Pulmonary artery endothelial cell (primary cell): ENCODE measurements at places on chromosomes 2 and 18.

DNA sequence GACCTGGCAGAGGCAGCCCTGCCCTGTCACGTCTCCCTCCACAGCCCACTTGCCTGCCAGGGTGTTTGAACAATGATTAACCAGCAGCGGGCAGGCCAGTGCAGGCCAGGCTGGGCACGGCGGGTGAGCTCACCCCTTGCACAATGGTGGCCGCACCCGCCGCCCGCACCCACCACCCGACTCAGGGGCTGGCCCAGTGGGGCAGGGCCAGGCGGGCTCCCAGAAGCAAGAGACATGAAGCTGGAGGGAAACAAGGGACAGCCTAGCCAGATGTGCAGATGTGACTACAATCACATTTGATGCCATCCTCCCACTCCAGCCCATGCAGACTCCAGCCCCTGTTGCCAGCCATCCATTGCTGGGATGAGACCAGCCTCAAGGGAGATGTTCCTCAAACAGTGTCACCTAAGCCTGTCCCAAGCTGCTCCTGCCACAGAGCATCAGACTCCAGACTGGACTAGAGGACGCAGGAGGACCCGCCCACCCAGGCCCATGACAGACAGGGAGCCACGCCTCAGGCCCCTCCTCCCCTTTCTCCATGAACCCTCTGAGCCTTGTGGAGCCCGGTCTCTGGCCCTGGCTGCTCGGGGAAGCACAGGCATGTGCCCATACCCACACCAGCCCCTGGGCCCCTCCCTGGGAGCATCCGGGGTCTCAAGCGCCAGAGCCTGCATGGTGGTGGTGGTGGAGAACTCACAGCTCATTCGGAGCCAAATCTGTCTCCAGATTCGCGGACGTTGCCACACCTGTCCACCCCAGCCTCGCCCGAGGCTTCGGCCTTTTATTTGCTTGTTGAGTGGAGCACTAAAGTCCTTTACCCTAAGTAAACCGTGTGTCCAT is 45.0 kb downstream of the SDC1 start:
- DNase-seq = no peak

DNA sequence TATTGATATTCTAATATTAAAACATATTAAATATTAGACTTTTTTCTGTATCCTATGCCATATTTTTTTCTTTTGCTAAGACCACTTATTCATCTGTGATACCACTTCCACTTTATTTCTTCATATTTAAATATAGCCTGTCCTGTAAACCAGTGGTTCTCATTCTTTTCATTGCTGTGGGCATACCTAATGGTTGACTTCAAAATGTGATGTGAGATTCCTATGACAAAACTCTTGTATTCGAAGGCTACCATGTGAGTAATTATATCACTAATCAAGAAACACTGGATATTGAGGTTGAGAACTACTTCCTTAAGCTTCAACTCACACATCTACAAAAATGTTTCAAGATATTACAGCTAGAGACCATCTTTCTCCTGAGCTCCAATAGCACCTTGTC is 3.6 kb downstream of the SCRN3 start:
- DNase-seq = no peak

GRCh38 chr18:72612894-72613533 is 68.9 kb upstream of the CBLN2 start:
- no peak for DNase-seq

- no peak for DNase-seq
Observed at GRCh38 chr18:52220062-52220591, 119.9 kb upstream of the DCC start.

DNA sequence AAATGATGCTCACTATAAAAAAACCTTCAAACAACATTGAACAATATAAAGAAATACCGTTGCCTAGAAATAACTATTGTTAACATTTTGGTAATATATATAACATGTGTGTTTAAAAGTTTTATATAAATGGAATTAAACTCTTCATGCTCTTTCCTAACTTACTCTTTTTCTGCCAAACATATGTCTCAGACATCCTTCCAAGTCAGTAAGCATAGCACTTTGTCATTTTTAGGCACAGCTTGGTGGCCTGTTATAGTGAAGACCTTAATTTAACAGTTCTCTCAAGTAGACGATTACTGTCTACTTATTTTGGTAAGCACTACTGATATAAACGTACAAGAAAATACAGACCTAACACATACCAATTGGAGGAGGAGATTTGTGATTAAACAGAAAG is 23.9 kb downstream of the ABCG5 start:
- no peak for DNase-seq

- no peak for DNase-seq
Observed at GRCh38 chr2:151071382-151071781, 190.3 kb downstream of the RBM43 start.

GRCh38 chr2:112048887-112049286 is 6.2 kb upstream of the TMEM87B start:
- DNase-seq = no peak

- DNase-seq = no peak
Observed at GRCh38 chr18:10379522-10379921, 74.9 kb upstream of the APCDD1 start.

DNA sequence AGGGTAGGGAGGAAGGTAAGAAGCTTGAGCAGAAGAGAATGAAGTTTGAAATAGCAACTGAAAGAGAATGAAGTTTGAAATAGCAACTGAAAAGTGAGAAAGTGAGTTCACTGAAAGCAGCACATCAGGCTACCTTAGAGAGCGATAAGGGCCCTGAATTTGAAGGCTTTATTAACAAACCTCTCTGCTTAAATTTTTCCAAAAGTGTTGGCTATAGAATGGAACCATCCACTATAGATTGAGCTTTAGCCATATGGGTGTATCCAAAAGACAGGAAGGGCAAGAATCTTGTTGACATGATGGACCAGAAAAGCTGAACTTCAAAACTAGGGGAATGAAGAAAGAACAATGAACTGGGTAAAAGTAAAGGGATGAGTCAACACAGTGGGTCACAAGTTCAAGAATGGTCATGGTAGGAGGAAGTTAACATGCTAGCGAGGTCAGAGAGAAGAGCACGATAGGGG is 122.5 kb downstream of the ASXL3 start:
- DNase-seq = no peak

- DNase-seq = no peak
Observed at GRCh38 chr2:151337643-151338042, 19.7 kb upstream of the TNFAIP6 start.

DNA sequence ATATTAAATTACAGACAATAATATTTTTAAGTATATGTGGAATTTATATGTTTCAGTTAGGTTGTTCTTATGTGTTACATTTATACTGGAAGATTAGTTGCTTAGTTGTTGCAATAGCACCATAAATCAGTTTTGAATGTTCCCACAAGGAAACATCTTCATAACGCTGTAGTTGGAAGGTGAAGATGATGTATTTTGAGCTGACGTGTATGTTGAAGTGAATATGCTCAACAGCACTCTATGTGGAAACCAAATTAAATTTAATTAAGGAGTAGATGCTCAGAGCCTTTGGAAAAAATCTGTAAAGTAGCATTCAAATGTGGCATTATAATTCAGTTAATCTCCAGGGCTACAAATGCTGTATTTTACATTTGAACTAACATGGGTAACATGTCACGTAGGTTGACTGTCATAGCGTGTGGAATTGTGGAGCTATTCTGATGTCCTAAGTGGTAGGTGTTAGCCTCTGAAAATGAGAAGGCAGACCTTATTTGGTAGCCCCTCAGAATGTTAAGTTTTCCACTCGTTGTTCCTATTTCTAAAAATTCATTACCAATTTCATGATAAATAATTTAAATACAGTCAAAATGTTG is 88.5 kb downstream of the MEIS1 start:
- DNase-seq = no peak

- no peak for DNase-seq
Observed at GRCh38 chr2:317501-318424, 29.9 kb upstream of the ALKAL2 start.

GRCh38 chr18:36901277-36901701 is 72.4 kb downstream of the KIAA1328 start:
- no peak for DNase-seq

- no peak for DNase-seq
Observed at GRCh38 chr2:65595630-65596029, 163.2 kb upstream of the SPRED2 start.

GRCh38 chr18:36623681-36624190 is 205.1 kb downstream of the TPGS2 start:
- DNase-seq = no peak

DNA sequence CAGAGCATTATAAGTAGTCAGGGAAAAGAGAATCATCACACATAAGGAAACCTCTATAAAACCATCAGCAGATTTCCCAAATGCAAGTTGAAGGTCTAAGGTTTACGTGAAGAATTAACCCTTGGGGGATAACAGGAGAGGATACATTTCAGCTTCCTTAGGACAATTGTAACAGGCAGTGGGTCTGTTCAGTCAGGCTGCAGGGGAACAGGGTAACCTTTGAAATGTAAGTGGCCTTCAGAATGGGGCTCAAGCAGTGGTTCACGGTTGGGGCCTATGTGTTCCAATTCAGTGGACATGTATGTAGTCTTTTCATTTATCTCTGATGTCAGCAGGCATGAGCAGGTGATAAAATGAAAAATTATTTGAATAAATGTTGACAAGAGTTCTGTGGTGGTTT is 139.3 kb downstream of the EML6 start:
- no peak for DNase-seq

DNA sequence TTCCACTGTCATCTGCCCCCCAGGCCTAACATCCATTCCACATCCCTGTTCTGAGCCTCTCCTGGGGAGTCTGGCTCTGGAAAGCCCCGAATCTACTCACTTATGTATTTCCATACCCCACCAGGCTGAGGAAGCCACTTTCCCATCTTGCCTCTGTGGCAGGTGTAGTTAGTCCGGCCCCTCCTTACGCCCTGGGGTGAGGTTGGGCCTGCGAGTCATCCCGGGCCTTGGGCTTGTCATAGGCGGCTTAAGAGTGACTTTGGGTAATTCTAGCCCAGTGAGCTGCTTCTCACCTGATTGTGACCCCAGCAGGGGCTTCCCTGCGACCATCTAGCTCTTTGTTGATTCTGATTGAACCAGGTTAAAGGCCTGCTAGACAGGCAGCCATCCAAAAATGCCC is 21.1 kb downstream of the PCARE start:
- no peak for DNase-seq

- no peak for DNase-seq
Observed at GRCh38 chr2:1746174-1747064, 2.1 kb upstream of the PXDN start.

GRCh38 chr2:172655091-172655837 is 80.4 kb upstream of the RAPGEF4 start:
- DNase-seq = no peak

- DNase-seq = no peak
Observed at GRCh38 chr2:9775351-9775750, 67.9 kb upstream of the TAF1B start.

- DNase-seq = no peak
Observed at GRCh38 chr2:222284466-222284865, 14.3 kb downstream of the PAX3 start.

DNA sequence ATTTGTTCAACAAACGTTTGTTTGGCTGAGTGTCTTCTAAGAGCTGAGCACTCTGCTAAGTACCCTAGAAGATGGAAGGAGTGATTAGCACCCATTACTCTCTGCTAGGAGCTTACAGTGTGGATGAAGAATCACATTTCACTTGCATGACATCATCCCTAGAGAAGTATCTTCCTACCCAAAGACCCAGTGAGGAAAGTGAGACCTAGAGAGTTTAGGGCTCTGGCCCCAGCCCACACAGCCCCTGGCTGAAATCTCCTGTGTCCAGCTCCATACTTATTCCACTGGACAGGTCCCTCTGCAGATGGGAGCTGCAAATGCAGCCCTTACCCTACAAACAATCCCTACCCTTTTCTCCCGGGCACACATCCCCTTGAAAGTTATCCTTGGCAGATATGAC is 26.8 kb upstream of the EPAS1 start:
- DNase-seq = no peak

DNA sequence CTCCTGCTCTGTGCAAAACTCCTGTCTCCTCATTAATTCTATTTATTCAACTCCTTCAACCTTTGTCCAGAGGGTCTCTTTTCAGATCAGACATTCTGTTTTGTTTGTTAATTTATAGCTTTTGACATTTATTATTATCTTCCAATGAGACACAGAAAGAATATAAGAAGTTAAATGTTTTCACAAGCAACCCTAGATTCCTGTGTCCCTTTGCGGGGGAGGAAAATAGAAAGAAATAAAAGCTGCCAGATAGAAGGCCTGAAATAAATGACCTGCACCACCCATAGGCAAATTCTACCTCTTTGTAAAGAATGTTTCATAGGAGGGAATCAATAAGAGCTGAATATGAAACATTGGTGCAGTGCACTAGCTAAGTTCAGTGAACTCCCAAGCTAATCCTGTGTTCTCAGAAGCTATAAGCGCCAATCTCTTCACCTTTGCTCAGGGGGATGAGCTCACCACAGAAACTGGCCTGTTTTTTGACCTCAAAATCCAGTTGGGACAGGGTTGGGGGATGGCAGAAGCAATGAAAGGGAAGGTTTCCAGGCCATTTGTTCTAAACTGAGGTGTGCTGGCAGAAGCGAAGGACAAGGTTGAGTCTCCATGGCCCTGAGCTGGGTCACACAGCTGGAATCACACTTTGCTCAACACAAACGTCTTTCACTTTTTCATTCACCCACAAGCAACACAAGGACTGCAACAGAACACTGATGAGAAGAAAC is 258.6 kb downstream of the NRXN1 start:
- DNase-seq = no peak

DNA sequence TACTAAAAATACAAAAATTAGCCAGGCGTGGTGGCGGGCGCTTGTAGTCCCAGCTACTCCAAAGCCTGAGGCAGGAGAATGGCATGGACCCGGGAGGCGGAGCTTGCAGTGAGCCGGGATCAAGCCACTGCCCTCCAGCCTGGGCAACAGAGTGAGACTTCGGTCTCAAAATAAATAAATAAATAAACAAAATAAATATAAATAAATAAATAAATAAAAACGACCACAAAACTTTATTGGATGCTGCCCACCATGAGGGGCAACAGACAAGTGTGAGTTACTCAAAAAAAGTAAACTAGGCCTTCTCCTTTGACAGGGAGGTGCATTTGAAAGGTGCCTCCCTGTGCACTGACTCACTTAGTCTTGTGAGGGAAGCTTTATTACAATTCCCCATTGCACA is 50.4 kb downstream of the SLC4A1AP start:
- no peak for DNase-seq

DNA sequence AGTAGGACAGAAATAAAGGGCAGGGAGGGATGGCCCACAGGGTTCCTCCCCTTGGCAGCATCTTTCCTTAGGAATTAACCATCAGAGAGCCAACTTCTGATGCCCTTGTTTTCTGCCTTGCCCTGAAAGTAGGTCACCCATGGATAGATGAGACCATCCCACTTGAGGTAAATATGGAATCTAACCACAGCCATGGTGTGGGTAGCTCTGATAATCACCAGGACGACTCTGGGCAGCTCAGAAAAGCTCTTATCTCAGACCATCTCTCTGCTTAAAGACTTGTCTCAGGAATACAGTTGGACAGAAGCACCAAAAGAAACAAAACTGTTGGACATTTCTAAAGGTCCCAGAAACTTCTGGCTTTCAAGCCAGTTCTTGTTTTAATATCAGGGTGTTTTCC is 101.4 kb upstream of the CELF4 start:
- no peak for DNase-seq

DNA sequence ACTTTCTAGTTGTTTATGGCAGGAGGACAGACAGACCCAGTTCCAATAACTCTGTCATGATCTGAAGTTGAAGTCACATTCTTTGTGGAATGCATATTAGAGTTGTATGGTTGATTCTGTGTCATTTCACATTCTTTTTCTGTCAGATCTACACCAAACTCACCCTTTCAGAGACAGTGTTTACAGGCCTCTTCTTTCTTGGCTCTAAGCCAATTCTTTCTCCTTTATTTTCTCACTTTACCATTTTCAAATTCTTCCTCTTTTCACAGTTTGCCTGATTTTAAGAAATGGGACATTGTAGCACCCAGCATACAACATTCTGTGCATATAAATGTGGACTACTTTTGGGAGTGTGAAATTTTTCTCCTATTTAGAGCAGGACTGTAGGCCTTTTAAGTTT is 103.7 kb downstream of the CCDC85A start:
- DNase-seq = no peak
